HTR-8/SVneo (cell line): ENCODE measurements at places on chromosomes 16 and 17.

- no peak for DNase-seq
Measured at GRCh38 chr17:40253565-40253964, 34.1 kb upstream of the CDC6 start.

GRCh38 chr17:59493867-59494266, 71.5 kb upstream of the DHX40 start:
- DNase-seq, result no peak

GRCh38 chr17:60952747-60953146, 275.1 kb downstream of the BCAS3 start:
- no peak for DNase-seq

DNA sequence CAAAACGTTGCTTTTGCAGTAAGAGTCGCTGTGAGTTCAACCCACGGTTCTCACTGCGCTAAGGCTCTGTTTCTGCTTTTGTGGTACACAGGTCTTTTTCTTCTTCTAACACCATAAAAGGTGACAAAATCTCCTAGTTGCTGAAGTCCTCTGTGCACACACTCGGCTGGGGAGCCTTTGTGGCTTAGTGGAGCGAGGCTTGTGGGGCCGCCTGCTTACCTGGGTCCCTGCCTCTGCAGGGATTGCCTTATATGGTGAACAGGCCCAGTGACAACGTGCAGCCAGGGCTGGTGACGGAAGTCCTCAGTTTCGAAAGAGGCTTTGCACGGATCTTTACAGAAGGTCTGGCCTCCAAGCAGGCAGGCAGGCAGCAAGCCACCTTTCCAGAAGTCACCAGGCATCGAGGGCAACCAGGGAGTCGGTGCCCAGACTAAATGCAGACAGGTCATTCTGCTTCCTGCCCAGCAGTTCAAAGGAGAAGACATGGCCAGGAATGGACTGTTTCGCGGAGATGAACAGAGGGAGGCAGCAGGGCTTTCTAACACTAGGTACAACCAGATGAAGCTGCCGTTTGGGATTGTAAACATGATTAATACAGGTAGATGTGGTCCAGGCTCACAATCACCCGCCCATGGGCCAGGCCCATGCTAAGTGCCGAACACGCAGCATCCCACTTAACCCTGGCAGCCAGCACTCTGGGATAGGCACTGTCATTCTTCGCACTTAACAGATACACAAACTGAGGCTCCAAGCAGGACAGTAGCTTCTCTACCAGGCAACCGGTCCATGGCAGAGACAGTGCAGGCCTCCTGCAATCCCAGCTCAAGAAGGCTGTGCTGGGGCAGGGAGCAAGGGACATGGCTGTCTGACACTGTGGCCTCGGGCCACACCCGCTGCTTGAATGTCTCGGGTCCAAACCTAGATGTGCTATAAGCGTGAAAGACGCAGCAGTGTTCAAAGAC, 10.7 kb upstream of the MEAK7 start:
- no peak for DNase-seq

GRCh38 chr16:88977812-88978607, 1.0 kb upstream of the CBFA2T3 start:
- no peak for DNase-seq

GRCh38 chr16:1283296-1283695, 26.1 kb upstream of the UBE2I start:
- no peak for DNase-seq

DNA sequence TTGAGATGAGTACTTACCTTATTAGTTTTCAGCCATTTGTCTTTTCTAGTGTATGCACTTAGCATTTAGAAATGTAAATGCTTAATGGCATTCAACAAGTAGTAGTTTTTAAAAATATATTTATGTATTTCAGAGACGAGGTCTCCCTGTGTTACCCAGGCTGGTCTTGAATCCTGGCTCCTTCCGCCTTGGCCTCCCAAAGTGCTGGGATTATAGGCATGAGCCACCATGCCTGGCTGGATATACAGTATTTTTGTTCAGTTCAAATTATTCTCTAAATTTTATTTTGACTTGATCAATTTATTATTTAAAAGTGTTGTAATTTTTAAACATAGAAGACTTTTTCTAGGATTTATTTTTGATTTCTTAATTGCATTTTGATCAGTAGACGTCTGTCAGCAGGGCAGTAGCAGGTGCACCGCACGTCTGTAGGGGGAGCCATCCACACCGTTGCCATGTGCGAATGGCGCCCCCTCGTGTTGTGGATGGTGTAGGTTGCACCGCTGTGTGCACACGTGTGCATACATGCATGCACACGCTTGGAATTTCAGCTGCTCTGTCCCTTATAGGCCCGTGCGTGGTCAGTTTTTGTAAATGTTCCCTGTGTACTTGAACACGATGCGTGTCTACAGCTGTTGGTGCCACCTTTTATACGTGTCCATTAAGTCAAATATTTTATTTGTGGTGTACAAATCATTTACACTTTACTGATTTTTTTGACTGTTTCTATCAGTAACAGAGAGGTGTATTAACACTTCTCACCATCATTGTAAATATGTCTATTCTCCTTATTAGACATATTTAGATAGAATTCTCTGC, 30.6 kb downstream of the RPTOR start:
- peak; percentile 88 for DNase-seq

DNA sequence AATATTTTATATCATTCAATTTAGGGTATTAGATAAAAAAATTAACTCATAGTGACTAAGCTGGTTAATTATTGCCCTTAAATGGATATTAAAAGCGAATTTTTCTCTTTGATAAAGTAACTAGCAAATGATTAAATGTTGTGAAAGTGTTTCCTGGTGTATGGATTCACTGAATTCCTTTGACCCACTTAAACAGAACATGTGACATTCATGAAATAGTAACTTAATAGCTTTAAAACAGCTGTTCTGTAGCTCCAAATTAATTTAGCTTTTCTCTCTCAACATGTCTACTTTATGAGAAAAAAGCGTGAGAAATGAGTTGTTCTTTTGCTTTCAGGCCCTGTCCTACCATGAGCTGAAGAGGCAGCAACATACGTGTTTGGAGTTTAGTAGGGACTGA, 36.4 kb upstream of the APPBP2 start:
- no peak for DNase-seq
